ENCODE measurements at places on chromosomes 12 and 14.
A peak's percentile ranks its signal among the peaks of the same experiment; 100 is the strongest.

- DNase-seq, result peak; percentile 59
Observed at GRCh38 chr12:52310622-52311284, 10.4 kb downstream of the KRT83 start.

DNA sequence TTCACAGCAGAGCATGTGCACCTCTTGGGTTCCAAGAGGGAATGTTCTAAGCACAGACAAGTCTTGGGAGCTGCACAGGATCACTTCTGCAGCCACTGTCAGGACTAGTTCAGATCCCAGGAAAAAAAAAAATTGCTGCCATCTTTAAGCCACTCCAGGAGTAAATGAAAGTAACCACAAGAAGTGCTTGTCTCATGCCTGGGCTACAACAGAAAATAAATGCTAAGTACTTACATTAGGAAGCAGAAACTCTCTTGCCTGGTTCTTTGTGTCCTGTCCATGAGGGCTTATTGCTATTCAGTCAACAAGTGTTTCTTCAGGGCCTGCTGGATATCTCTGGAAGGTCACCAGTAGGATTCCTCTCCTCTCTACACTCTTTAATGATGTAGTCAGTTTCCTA is 176.1 kb downstream of the KTN1 start:
- DNase-seq, result no peak

DNA sequence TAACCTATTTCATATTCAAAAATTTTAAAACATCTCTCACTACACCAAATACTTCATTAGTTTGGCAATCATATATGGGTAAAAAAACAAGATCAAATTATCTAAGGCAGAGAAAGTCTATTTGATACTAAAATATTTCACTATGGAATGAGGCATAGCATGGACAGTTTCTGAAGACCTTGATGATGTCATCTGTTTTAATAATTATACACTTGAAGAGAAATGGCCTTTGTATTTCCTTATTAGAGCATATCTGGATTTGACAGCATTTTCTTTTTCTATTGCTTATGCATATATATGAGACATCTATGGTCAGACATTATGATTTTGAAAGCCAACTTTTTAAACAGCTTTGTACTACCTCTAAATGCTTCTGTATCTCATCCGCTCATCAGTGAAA is 88.6 kb downstream of the DDHD1 start:
- no peak for DNase-seq

- DNase-seq, result peak; percentile 42
Observed at GRCh38 chr12:29582677-29583272, 85.3 kb upstream of the OVCH1 start.

- peak; percentile 43 for DNase-seq
Observed at GRCh38 chr12:33944703-33945437, 77.4 kb upstream of the ALG10 start.

DNA sequence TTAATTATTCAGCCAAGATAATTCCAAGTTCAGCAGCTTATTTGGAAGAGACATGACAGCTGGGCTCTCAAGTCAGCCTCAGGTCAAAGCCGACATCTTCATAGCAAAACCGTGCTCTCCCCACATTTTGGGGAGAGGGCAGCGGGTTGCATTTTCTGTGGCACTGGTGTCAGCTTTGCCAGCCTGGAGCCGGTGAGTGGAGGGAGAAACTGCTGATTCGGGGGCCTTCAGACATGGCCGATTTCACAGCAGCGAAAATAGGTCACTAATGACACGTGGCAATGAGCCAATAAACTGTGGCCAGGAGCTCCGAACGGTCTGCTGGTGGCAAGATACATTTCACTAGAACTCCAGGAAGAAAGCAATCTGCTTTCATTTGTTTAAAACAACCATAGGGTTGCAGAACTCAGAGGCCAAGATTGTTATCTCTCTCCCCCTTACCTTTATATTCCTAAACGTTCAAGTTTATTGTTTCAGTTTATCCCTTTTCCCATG is 173.2 kb downstream of the CAND1 start:
- peak; percentile 61 for DNase-seq

DNA sequence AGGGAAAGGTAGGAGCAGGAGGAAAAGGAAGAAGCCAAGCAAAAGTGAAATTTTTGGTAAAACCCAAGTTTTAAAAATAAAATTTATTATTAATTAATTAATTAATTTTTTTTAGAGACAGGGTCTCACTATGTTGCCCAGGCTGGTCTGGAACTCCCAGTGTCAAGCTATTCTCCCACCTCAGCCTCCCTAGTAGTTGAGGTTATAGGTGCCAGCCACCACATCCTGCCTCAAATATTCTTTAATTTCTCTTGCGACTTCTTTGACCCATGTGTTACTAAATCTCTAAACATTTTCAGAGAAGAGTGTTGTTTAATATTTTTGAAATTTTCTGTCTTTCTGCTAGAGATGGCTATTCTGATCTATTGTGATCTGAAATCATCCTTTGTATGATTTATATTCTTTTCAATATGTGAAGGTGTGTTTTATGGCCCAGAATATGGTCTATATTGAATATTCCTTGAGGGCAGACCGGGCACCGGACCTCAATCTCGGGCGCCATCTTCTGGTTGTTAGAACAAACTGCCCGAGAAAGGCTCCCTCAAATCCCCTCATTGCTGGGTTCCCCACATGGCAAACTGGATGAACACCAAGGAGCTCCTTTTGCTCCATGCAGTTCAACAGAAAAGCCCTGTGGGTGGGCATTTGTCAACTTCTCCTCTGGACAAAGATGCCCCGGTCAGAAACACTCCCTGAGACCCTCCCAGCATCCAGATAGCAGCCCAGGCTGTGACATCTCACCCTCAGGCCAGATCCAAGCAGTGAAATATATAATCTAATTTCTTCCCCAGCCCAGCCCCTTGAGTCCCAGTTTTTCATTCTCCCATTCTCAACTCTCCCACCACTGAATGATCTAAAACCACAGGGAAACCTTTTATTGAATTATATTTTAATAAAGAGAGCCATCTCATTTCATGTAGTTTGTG is 110.5 kb downstream of the ASCL4 start:
- peak; percentile 41 for DNase-seq

GRCh38 chr14:58702441-58703160 is 64.8 kb downstream of the DACT1 start:
- no peak for DNase-seq

- DNase-seq, result no peak
Observed at GRCh38 chr14:94451091-94451771, 1.4 kb downstream of the SERPINA11 start.

DNA sequence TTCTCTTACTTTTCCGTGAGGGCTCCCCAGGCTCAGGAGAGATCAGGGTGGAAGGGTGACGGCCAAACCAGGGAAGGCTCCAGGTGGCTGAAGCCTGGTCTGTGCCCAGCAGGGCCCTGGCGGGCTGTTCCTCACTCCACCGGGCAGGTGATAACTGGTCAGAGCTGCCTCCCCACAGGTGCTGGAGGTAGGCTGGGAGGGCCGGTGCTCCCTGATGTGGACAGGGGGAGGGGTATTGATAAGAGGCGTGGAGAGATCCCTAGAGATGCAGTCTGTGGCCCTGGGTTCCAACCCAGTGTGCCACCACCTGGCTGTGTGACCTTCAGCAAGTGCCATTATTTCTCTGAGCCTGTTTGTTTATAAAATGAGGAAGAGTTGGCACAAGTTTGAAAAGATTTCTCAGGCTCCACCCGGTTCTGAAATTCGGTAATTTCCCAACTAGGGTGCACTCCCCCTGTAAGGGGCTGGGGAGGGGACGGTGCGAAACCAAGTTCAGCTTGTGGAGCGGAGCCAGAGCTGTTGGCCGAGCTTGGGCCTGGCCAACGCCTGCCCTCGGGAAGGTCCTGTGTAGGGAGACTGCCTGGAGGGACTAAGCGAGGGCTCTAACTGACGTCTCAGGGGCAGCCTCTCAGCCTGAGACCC is 1.0 kb upstream of the NR4A1 start:
- no peak for DNase-seq

- no peak for DNase-seq
Observed at GRCh38 chr14:46691819-46692218, 40.2 kb upstream of the RPL10L start.

DNA sequence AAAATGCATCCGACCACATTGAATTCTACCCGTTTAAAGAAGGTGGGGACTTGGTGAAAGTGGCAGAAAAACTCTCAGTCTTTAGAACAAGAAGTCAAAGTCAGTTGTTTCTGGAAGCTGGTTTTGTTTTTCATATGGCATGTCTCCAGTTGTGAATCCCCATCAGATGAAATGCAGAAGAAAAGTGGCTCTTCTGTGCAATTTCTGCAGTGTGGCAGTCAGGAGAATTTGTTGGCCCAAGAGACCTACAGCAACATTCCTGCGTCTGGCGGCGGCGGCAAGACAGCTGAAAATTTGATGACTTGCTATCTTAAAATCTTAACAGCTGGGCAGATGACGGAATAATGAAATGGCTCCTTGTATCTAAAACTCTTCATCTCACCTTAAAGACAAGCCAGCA is 201.5 kb downstream of the FOXN3 start:
- no peak for DNase-seq

DNA sequence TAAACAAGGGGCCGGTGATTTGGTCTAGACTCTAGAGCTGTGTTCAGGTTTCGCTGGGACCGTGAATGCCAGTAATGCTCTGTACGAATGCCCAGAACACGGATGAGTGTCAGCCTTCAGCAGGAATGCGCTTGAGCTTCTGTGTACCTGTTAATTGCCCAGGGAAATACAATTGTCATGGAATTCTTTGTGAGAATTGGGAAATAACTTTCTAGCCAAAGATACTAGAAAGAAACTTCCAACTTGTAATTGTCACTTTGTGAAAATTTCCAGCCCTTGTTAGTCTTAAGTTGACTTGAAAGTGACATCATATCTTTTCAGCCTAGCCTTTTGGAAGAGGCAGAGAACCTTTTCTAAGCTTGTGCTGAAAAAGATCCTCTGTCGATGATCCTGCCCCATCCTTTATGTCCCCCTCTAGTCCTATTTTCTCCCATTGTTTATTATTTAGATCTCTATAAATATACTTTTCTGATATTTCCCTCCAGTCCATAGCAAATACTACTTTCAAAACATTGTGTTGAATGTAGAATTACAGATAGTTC is 2.7 kb downstream of the CHST11 start:
- peak; percentile 20 for DNase-seq

DNA sequence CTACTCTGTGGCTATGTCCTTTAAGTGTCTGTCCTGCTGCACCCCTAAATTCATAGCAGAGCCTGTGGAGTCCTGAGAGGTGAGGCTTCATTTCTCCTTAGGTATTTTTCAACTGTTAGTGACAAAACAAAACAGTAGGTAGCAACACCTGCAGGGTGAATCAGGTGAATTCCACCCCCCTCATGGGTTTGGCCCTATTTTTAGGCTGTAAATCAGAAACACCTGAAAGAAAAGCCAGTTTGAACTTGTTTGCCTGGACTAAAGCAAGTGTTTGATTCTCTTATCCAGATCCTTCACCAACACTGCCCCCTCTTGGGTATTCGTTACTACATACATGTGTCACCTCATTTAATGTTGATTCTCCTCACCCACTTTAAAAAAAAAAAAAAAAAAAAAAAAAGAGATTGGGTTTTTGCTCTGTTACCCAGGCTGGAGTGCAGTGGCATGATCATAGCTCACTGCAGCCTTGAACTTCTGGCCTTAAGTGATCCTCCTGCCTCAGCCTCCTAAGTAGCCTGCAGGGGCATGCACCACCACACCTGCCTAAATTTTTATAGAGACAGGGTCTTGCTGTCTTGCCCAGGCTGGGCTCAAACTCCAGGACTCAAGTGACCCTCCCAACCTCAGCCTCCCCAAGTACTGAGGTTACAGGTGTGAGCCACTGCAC is 10.3 kb downstream of the TBPL2 start:
- DNase-seq, result peak; percentile 78

GRCh38 chr12:80299976-80300375 is 144.1 kb upstream of the PTPRQ start:
- DNase-seq, result peak; percentile 3

DNA sequence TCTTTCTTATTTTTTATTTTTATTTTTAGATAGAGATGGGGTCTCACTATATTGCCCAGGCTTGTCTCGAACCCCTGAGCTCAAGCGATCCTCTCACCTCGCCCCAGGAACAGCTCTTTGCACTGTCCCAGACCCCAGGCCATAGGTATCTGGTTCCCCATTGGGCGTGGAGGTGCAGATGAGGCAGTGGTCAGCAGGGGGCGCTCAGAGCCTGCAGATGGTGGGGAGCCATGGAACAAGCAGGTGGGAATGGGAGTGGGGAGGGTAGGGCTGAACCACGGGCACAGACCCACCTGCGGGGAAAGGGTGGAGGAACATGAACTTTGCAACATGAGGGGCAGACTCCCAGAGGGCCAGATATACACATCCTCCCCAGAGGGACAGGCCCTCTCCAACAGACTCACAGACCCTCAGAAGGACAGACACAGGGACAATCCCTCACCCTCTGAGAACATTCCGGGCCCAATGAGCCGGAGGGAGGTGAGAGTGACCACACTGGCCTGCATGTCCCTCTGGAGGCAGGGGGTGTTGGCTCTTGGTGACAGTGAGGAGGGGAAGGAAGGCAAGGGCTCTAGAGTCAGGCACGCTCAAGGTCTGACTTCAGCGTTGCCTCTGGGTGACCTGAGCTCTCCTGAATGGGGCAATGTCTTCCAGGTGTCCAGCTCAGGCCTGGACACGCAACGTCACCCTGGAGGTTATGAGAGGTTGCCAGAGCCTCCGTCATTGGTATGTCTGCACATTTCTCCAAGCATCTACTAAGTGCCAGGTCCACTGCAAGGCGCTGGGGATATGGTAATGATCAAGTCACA is 34.9 kb downstream of the KRT80 start:
- DNase-seq, result peak; percentile 61

- DNase-seq, result no peak
Observed at GRCh38 chr14:71135911-71136310, 228.7 kb downstream of the PCNX1 start.

DNA sequence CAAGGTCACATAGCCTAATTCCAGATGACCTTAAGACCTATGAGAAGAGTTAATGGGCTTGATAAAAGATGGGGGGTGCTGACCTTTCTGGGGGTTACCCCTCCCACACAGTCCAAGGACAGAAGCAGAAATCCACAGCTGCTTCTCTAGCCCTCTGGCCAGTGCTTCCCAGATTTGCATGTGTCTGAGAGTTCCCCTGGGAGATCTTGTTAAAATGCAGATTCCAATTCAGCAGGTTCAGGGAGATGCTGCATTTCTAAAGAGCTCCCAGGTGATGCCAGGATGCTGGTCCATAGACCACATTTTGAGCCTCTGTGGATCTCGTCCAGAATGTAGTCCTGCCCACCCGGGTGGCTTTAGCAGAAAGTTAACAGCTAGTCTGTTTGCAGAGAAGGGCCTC is 82.1 kb downstream of the WSCD2 start:
- DNase-seq, result no peak

All from M059J (cell line).